ENCODE measurements at places on chromosomes 6 and 20.

DNA sequence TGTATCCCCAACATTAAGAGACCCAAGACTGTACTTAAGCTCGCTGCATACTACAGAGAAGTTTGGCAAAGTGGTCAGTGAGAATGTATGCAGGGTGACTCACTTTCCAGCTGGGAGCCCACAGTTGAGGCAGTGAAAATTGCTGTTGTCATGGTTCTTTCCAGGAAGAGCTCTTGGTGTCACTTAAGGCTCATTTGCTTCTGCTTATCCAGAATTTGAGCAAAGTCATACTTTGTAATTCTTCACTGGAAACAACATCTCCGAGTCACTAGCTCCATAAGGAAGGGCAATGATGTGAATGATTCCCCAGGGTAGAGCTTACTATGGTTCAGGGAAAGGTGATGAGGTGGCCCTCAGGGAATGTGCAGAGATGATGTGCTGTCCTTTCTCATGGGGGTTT is 65.4 kb upstream of the FBXL4 start:
- no peak for DNase-seq

- no peak for DNase-seq
Measured at GRCh38 chr20:58889334-58889760, 36.8 kb downstream of the GNAS start.

GRCh38 chr6:96059586-96059985 is 43.8 kb downstream of the FUT9 start:
- no peak for DNase-seq

DNA sequence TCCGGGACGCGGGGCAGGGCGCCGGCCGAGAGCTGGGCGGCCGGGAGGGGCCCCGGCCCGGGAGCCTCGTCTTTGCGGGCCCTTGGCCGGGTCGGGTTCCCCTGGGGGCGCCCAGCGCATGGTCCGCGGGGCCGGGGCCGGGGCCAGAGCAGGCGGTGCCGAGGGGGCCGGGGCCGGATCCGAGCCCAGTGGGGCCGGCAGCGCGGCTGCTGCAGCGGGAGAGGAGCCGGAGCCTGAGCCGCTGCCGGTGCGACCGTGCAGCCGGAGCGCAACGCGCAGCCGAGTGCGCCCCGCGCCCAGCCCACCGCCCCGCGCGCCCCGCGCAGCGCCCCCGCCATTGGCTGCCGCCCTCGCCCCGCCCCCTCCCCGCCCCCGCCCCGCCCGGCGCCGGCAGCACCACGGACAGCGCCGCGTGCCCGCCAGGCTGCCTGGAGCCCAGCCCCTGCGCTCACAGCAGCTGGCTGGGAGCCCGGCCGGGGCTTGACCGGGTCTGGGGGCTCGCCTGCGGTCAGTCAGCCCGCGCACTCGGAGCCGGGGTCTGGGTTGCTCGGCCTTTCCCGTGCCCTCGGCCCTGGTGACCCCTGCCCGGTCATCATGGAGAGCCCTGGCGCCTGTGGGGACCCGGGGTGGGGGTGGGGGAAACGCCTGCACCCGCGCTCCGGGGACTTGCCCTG is at the start of gene HRH3:
HRH3 (minus strand) TSS at position 287 of the 674 bp plus-strand sequence. CDS start 308 bp downstream, outside the sequence.
- no peak for DNase-seq

GRCh38 chr6:46129291-46129628 is 529 bp upstream of the ENPP4 start:
- DNase-seq: no peak

- no peak for DNase-seq
Measured at GRCh38 chr6:157893238-157893637, 70.2 kb downstream of the SNX9 start.

- DNase-seq: no peak
Measured at GRCh38 chr6:135129136-135129856, 51.8 kb upstream of the MYB start.

- DNase-seq: no peak
Measured at GRCh38 chr6:72616406-72617015, 5.4 kb upstream of the KCNQ5 start.

- DNase-seq: no peak
Measured at GRCh38 chr6:145863988-145864616, 49.5 kb upstream of the FBXO30 start.

GRCh38 chr20:10994991-10995700 is 321.3 kb upstream of the JAG1 start:
- DNase-seq: no peak

DNA sequence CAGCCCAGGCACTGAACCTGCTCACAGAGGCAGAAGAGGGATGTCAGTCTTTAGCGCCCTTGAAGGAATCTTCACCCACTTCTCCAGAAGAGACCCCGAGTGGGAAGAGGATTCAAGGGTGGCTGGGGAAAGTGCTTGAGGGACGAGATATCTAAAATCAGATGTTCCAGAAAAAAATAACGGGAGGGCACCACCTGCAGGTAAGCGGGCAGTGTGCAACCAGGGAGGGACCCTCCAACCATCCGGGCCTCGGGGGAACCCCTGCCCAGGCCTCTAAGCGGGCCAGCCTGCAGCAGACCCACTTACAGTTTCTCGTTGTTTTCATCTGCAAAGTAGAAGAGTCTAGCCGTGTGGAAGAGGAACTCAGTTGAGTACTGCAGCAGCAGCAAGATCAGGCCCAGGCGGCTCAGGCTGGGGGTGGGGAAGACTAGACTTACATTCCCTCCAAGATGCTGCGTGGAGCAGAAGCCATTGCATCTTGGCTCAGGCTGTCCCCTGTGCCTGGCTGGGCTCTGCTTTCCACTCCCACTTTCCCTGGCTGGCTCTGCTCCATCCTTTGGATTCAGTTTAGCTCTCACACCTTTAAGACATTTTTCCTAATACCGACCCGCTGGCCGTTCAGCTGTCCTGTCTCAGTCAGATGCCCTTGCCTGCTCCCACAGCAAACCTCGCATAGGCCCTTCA is 71.0 kb downstream of the TRAM2 start:
- no peak for DNase-seq

All from lower leg skin (tissue), 4 donors.